ENCODE measurements at places on chromosomes 6 and 20. TPM values are rescaled to one million over a fixed set of nuclear protein-coding genes. Genes with fewer than 3 reads are reported as not detected.

DNA sequence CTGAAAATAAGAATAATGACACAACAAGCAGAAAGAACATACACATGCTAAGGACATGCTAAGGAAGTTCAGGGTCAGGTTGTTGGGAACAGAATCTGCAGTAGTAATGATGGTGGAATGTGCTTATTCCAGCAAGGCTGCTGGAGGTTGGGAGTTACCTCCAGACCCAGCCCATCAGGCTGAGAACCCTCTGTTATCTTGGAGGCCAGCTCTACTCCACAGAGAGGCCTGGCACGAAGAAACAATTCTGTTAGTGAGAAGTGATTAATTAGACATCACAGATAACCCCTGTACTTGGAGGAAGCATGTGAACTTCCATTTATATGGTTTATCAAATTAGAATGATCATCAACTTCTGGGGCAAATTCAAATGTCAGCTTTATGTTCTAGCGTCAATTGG lies 22.1 kb upstream of the ARHGAP18 start:
- H3K4me1 ChIP-seq = no peaks in the 10 kb centered on the region
- DNase-seq = no peak
- no peak overlapping the region for H3K27ac ChIP-seq
- no peaks in the 10 kb centered on the region for H3K27me3 ChIP-seq
- H3K36me3 ChIP-seq = no peaks in the 10 kb centered on the region

- peak overlapping the region; percentile 35 for H3K27ac ChIP-seq
- H3K27me3 ChIP-seq = no peaks in the 10 kb centered on the region
- no peak for DNase-seq
- no peak overlapping the region for H3K4me3 ChIP-seq
Observed at GRCh38 chr6:47234266-47234933, 75.3 kb downstream of the TNFRSF21 start.

DNA sequence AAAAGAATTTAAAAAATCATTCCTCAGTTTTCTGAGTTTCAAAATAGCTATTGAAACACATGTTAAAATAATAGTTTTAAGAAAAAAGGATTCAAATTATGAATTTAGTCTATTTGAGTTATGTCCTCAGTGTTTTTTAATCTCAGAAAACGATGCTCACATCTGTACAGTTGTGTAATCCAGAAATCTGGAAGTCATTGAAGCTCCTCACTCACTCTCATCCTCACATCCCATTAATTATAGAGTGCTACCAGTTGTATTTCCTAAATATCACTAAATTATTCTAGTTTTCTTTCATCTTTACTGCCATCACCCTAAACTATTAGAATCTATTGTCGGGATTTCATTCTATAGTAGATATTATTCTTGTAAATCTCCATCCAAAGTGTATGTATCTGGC lies 234.7 kb upstream of the RIMS1 start:
- H3K4me3 ChIP-seq = no peak overlapping the region
- no peak for DNase-seq
- H3K36me3 ChIP-seq = no peaks in the 10 kb centered on the region

DNA sequence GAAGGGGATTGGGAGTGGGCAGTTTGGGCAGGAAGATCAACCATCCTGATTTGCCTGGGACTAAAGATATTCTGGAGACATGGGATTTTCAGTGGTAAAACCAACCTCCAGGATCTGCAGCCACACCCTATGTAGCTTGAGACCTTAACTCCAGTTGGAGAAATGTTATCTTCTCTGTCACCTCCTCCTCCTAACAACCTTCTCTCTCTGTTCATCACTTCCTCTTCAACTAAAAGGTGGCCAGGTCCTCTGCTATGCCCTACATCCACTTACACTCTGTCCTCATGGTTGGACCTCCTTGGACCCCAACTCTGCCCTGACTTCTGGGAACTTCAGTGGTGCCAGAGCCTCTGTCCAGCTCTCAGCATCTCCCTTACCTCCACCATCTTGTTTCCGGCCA lies 42.0 kb upstream of the SLC9A8 start:
- peaks cover 23% of the 10 kb centered on the region for H3K4me1 ChIP-seq
- H3K27ac ChIP-seq = no peak overlapping the region
- no peaks in the 10 kb centered on the region for H3K27me3 ChIP-seq

GRCh38 chr6:62942000-62942399 lies 269.3 kb upstream of the FKBP1C start:
- no peaks in the 10 kb centered on the region for H3K27me3 ChIP-seq
- no peaks in the 10 kb centered on the region for H3K4me1 ChIP-seq
- no peak overlapping the region for H3K27ac ChIP-seq
- H3K36me3 ChIP-seq = no peaks in the 10 kb centered on the region
- no peak for DNase-seq

- H3K27me3 ChIP-seq = peaks cover 8% of the 10 kb centered on the region
- DNase-seq = no peak
- no peaks in the 10 kb centered on the region for H3K4me1 ChIP-seq
- H3K36me3 ChIP-seq = no peaks in the 10 kb centered on the region
- H3K27ac ChIP-seq = no peak overlapping the region
Observed at GRCh38 chr20:49397525-49397924, 84.9 kb downstream of the KCNB1 start.

DNA sequence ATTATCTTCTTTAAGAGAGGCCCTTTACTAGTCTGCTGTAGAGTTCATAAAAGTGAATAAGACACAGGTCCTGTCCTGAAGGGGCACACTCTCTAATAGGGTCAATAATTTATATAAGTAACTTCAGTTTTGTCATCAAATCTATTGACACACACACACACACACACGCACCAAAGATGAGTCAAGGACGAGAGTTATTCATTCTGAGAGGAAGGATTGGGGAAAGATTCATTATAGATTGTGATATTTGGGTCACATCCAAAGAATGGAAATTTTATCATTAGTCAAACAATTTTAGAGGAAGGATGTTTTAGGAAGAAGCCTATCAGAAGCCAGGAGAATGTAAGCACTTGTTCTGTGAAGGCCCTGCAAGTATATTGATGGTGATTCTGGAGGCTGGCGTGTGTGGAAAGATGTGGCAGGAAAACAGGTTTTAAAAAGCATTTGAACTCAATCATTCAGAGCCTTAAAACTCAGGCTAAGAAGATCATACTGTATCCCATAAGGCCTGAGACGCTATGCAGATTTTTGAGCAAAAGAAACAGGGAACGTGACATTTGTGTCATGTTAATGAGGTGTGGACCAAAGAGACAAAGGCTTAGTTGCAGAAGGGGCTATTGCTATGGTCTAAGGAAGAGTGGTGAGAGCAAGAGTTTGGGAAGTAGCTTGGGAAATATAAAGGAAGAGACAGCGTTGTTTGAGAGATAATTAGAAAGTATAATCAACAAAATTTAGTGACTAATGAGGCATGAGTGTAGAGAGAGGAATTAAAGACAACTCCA lies 161.4 kb upstream of the PREP start:
- no peak overlapping the region for H3K27ac ChIP-seq
- H3K36me3 ChIP-seq = no peaks in the 10 kb centered on the region
- no peak overlapping the region for H3K4me3 ChIP-seq
- H3K4me1 ChIP-seq = no peaks in the 10 kb centered on the region

GRCh38 chr6:27814665-27815424 lies 97.4 kb downstream of the OR2B2 start:
- no peaks in the 10 kb centered on the region for H3K36me3 ChIP-seq
- peaks cover 32% of the 10 kb centered on the region for H3K4me1 ChIP-seq
- peak overlapping the region; percentile 97 for H3K27ac ChIP-seq
- no peaks in the 10 kb centered on the region for H3K27me3 ChIP-seq

DNA sequence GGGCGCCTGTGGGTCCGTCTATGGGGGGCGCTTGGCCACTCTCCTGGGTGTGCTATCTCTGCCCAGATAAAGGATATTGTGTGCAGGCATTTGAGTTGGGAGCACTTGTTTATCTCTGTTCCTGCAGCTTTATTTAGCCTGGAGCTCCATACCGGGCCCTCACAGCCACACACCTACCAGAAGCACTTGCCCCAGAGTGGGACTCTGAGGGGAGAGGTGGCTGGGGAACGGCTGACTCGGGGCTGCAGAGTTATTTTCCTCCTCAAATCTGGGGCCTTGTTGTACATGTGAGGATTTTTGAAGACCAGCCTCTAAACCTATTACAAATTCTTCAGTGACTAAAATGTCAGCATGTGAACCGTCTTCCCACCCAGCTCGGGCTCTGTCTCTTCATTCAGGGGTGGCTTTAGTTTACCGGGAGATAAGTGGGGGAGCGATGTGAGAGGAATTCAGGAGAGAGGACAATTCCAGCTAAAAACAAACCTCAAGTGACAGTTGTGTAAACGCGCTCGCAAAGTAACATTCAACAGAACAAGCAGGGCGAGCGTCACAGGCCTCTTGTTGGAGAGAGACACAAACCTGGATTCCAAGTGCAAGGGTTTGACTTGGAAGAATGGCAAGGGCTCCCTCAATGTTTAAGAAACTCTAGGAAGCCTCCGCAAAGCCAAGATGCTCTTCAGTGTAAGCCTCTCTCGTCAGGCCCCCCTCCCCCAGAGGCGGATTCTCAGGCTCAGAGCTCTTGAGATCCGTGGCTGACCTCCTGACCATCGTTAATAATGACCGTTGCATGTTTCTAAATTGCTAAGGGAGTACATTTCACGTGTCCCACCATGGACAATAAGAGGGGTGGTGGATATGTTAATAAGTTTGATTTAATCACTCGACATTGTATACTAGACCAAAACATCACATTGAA lies 548.9 kb downstream of the QKI start:
- peaks cover 4% of the 10 kb centered on the region for H3K27me3 ChIP-seq
- H3K36me3 ChIP-seq = no peaks in the 10 kb centered on the region
- H3K4me1 ChIP-seq = peaks cover 38% of the 10 kb centered on the region
- no peak overlapping the region for H3K4me3 ChIP-seq
- no peak for DNase-seq

GRCh38 chr6:16991981-16992629 lies 109.7 kb upstream of the STMND1 start:
- H3K36me3 ChIP-seq = peaks cover 8% of the 10 kb centered on the region
- no peak for DNase-seq
- no peaks in the 10 kb centered on the region for H3K4me1 ChIP-seq

- peak overlapping the region; percentile 16 for H3K4me3 ChIP-seq
- H3K27ac ChIP-seq = peak overlapping the region; percentile 90
- H3K36me3 ChIP-seq = no peaks in the 10 kb centered on the region
- H3K27me3 ChIP-seq = no peaks in the 10 kb centered on the region
- no peak for DNase-seq
- peaks cover 15% of the 10 kb centered on the region for H3K4me1 ChIP-seq
Observed at GRCh38 chr6:11586536-11586935, 49.0 kb downstream of the TMEM170B start.

GRCh38 chr6:155351273-155352129 lies 37.2 kb upstream of the TFB1M start:
- no peak overlapping the region for H3K27ac ChIP-seq
- no peaks in the 10 kb centered on the region for H3K27me3 ChIP-seq
- no peak overlapping the region for H3K4me3 ChIP-seq
- DNase-seq = no peak
- H3K36me3 ChIP-seq = no peaks in the 10 kb centered on the region

- H3K27me3 ChIP-seq = no peaks in the 10 kb centered on the region
- H3K4me3 ChIP-seq = peak overlapping the region; percentile 65
- peak overlapping the region; percentile 85 for H3K27ac ChIP-seq
- no peak for DNase-seq
- peaks cover 17% of the 10 kb centered on the region for H3K36me3 ChIP-seq
- peaks cover 61% of the 10 kb centered on the region for H3K4me1 ChIP-seq
Observed at GRCh38 chr20:19992996-19993908, 23.9 kb upstream of the NAA20 start.

DNA sequence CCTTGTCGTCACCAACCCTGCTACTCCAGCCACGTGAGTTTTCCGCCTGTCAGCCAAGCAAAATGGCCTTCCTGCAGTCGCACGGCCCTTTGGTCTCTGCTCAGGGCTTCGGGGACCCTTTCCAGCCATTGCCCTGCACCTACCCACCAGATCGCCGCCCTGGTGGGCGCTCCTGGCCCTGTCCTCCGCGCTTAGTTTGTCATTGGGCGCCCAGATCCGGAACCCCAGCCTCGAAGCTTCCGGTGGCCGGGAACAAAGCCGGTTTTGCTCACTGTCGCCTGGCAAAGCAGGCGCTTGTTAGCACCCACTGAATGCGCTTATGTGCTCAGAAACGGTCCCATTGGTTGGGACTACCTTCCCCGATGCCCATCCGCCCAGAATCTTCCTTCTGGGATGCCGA lies 536 bp downstream of the ZFP57 start:
- H3K27me3 ChIP-seq = peaks cover 12% of the 10 kb centered on the region
- H3K4me1 ChIP-seq = peaks cover 12% of the 10 kb centered on the region
- H3K36me3 ChIP-seq = no peaks in the 10 kb centered on the region
- no peak overlapping the region for H3K27ac ChIP-seq
- no peak for DNase-seq

DNA sequence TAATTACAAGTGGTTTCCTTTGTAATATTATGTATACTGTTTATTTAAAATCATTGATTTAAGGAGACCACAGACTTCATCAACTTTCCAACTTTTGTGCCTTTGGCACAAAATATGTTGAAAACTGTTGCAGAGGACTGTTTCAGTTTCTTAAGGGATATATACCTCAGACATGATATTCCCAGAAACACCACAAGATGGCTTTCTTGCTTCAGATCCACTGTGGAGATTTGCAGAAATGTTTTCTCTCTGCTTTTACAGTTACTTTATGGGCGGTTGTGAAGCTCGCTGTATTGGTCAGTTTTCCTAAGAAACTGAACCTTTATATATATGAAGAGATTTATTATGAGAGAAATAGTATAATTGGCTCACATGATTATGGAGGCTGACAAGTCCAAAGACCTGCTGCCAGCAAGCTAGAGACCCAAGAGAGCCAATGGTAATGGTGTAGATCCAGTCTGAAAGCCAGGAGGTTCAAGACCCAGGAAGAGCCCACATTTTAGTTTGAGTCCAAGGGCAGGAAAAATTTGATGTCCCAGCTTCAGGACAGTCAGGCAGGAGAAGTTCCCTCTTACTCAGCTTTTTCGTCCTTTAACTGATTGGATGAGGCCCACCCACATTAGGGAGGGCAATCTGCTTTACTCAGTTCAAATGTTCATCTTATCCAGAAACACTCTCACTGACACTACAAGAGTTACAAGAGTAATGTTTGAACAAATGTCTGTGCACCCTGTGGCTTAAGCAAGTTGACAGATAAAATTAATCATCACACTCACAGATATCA lies 12.8 kb downstream of the ME1 start:
- H3K36me3 ChIP-seq = peaks cover 5% of the 10 kb centered on the region
- no peak for DNase-seq
- no peak overlapping the region for H3K27ac ChIP-seq
- H3K4me1 ChIP-seq = no peaks in the 10 kb centered on the region
- no peak overlapping the region for H3K4me3 ChIP-seq

GRCh38 chr6:34559651-34560365 lies 3.7 kb upstream of the SPDEF start:
- no peaks in the 10 kb centered on the region for H3K36me3 ChIP-seq
- no peaks in the 10 kb centered on the region for H3K27me3 ChIP-seq
- H3K4me1 ChIP-seq = peaks cover 14% of the 10 kb centered on the region
- H3K27ac ChIP-seq = peak overlapping the region; percentile 58

The DZANK1 gene
- total RNA-seq = 6.5 TPM

The DACT2 gene
- total RNA-seq = 7.6 TPM

The RAET1E gene
- not detected for total RNA-seq

The EEF1A2 gene
- 20.5 TPM for total RNA-seq
